ENCODE measurements at places on chromosomes 2 and 18. TPM values are rescaled to one million over a fixed set of nuclear protein-coding genes. Genes with fewer than 3 reads are reported as not detected.

The VWA3B gene
- total RNA-seq = not detected

The SERPINB3 gene
- total RNA-seq = not detected

The B3GNT7 gene
- 9.4 TPM for total RNA-seq

The PCARE gene
- 2.2 TPM for total RNA-seq

The AMER3 gene
- total RNA-seq = not detected

The ACMSD gene
- total RNA-seq = not detected

The BCL11A gene
- total RNA-seq = 3.3 TPM

DNA sequence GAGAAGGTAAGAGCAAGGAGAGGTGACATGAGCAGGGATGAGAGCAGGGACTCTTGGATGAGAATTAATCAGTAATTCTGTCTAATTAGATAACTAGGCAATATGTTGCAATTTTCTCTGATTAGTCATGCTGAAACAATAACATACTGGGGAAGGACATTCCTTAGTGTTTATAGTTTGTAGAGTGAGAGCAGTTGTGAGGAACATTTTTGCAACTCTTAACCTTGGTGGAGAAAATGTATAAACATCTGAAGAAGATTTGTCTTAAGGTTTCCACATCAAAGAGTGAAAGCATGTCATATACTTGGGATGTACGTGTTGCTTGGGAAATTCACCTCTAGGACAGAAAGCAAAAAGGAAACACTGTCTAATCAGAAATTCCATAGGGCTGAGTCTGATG lies 955.4 kb upstream of the FANCL start:
- no peak for DNase-seq

- DNase-seq = no peak
These were observed 49.3 kb downstream of the NRP2 start for GRCh38 chr2:205731583-205731981.

DNA sequence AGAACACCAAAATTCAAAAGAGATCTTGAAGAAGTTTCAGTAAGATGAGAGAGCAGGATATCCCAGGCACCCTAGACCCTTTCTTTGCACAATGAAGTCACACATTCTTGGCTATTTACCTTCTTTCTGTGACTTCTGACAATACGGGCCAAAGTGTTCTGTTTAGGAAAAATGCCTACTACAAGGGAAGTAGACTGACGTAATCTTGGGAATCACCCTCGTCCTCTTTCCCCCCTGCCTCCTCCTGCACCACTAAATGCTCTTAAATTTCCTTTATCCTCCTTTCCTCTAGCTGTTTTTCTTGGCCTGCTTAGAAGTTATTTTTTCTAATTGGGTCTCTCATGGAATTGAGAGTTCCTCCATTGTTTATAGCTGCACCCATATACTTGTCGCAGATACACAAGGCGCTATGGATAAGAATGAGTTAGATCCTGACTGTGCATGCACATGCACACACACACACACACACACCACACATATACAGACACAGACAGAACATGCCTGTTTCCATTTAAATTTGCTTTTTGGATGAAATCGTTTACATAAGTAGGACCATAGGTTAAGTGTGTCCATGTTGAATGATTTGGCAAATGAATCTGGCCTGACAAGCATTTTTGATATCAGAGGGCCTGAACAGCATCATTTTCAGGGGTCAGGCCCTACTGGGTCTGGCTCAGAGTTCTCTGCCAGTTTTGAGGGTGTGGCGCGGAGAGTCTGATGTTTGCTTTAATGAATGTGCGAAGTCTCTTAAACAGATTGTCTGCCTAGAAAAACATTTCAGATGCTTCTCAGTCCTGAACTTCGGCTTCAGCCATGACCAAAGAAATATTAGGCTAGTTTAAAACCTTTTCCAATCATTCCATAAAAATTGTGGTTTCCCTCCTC lies 131.9 kb upstream of the NT5C1B start:
- DNase-seq = no peak

DNA sequence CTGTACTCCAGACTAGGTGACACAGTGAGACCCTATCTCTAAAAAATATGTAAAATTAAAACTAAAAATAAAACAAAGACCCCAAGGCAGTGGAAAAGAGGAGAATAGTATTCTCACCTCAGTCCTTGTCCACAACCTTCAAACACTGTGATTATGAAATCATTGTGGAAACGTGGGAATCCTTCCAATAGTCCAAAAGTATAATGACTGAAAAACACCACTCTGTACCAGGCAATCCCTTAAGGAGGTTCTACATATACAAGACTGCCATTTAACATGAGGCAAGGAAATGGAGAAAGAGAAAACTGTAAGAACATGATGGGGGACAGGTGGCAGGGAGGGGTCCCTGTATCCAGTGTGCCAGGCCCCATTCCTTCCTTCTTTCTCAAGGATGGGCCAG lies 66.1 kb downstream of the ACVR1 start:
- DNase-seq = no peak

DNA sequence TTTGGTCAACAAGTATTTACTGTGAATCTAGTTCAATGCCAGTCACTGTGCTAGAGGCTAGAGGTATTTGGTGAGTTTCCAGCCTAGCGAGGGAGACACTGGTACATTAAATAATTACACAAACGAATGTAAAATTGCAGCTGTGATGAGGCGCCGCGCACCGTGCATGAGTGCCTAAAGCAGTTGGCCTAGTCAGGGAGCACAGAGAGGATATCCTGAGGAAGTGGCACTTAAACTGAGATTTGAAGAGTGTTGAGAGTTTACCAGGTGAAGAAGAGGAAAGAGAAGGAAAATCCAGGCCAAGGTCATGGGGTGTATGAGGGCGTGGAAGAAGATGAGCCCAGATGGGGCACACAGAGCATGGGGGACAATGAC lies 157.6 kb upstream of the NDUFV2 start:
- no peak for DNase-seq

- DNase-seq = peak; percentile 52
These were observed 6.3 kb upstream of the RAB31 start for GRCh38 chr18:9701609-9702349.

- no peak for DNase-seq
These were observed 430.6 kb upstream of the VRK2 start for GRCh38 chr2:57615855-57616556.

DNA sequence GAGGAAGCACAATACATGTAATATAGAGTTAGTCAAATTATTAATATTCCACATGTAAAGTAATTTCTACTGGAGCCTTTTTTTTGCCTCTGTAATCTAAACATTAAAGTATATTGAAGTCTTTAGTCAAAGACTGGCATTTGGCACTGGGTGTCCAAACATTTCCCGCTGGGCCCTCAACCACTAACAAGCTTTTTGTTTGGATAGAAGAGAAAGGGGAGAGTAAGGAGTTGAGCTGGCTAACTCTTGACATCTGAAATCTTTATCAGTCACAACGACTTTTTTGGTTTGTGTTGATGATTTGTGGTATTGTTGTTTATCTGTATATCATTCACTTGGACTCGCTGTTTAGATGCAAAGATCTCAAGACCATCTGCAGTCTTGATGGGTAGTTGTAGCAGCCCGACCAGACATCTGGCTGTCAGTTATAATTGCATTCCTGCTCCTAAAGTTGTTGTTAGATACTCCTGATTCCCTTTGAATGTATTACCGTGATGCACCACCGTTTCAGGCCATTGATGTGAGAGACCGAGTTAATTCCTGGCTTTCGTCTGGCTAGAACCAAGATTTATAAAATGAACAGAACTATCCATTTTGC lies 379.6 kb downstream of the MTX2 start:
- DNase-seq = no peak

DNA sequence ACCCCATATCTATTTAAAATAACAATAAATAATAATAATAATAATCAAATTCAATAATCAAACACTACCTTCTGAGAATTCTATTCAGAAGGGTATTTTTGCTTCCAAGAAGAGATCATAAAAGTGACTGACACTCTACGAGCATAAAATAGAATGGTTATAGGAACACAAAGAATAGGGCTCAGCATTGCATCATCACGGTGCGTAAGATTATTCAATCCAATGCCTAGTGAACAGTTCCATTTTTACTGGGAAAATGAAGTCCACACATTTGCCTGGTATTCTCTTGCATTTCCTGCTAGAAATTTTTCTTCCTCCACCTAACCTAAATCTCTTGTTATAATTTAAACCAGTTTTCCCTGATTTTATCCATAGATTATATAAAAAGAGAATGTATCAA lies 55.8 kb downstream of the AP1S3 start:
- no peak for DNase-seq

- DNase-seq = no peak
These were observed 2148.5 kb upstream of the PIK3C3 start for GRCh38 chr18:39806525-39806924.

DNA sequence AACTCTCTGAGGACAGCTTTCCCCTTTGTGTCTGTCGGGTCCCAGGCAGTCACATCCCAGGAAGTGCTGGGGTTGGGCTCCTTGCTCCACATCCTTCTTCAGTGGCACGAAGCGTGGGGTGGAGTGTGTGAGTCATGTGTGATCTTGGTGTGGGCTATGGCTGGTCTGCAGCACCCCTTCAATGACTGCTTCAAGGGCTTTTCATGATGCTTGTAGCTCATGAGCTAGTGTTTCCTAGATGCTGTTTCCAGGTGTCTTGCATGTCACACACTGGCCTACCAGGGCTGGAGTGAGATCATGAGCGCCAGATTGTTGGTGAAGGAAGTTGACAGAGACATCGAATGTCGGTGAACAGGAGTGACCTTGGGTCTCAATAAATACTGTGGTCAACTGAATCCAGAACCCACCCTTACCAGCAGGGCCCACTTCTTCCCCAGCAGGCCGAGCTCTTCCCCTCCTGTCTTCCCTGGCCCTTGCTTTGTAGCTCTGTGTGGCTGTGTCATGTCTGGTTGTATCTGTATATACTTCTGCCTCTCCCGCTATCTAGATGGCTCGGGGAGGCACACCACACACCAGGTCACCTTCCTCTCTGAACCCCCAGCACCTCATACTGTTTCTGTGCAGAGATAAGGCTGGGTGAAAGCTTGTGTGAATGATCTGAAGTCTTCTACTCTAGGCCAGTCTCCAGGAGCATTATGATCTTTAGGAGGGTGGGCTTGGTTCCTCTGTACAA lies 3.8 kb downstream of the C2orf92 start:
- no peak for DNase-seq

DNA sequence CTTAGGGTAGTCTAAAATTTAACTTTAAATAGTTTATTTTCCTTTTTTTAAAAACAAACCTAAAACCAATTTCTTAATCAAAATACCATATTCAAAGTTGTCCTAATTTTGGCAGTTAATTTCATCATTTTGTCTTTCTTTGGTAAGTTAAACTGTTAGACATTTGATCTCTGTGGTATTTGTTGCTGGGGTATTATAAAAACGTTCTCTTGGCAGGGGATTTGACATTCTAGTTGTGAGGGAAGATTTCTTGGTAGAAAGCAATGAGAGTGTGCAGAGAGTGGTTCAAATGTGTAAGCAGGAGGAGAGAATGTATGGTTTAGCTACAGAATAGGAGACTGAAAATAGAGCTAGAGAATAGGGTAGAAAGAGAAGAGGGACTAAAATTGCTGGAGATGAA lies 14.6 kb downstream of the GULP1 start:
- no peak for DNase-seq

GRCh38 chr2:221517696-221518151 lies 54.4 kb downstream of the EPHA4 start:
- DNase-seq = peak; percentile 71

DNA sequence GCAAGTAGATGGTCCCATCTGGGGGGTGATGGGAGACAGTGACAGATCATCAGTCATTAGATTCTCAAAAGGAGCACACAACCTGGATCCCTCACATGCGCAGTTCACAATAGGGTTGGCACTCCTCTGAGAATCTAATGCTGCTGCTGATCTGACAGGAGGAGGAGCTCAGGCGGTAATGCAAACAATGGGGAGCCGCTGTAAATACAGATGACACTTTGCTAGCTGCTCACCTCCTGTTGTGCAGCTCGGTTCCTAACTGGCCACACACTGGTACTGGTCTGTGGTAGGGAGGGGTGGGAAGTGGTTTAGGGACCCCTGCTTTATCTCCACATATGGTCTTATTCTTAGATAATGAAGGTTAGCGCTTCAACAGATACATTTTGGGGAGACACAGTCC lies 506.6 kb downstream of the PLCL1 start:
- no peak for DNase-seq

DNA sequence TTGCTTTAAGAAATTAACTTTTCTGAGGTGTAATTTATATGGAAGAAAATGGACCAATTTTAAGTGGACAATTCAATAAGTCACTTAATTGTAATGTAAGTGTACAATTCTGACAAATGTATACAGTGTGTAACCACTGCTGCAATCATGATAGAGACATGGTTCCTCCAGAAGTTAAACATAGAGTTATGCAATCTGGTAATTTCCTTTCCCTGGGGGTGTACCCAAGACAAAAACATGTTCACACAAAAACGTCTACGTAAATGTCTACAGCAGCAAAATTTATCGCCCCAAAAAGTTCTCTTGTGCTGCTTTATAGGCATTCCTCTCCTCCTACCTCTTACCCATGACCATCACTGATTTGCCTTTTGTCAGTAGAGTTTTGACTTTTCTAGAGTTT lies 141.5 kb downstream of the AQP4 start:
- no peak for DNase-seq

DNA sequence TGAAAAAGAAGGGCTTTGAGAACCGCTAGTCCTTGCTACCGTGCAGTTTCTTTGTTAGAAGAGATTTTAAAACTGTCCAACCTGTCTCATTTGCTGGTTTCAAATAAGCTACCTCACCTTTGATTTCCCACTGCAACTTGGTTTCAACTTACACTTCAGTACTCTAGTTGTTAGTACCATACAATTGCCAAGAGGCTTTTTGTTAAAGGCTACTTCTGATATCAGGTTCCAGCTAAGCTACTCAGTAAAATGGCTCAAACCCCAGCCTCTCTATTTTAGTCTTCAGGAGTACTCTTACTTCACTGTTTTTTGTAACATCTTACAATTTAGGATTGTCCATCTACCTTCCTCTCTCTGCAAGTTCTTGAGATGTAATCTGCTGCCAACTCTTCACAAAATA lies 91.6 kb downstream of the INO80D start:
- DNase-seq = no peak

- DNase-seq = no peak
These were observed 97.0 kb upstream of the SLC35G4 start for GRCh38 chr18:11512096-11513025.

GRCh38 chr2:145021962-145022665 lies 502.2 kb upstream of the ZEB2 start:
- no peak for DNase-seq

DNA sequence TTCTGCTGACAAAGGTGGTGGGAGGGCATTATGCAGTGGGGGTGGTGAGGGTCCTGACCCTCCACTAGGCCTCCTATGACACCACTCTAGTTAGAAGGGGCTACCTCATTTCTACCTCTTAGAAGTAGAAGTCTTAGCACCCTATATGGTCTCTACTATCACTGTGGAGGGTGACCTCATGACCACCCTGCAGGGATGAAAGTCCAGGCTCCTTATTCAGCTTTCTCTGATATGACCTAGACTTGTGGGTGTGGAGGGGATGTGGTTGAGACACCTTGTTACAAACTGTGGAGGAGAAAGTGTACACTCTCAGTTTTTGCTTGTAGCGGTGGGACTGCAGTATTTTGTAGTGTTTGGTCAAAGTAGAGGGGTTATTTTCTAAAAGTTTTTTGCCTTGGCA lies 18.6 kb downstream of the TMEM182 start:
- DNase-seq = no peak

Measured in right atrium auricular region (tissue), 2 donors.